ENCODE measurements at places on chromosomes 2 and 18. TPM values are rescaled to one million over a fixed set of nuclear protein-coding genes. Genes with fewer than 3 reads are reported as not detected.

- DNase-seq = no peak
Observed at GRCh38 chr2:8316356-8316755, 365.5 kb upstream of the ID2 start.

- no peak for DNase-seq
Observed at GRCh38 chr2:199762963-199763362, 88.0 kb downstream of the FTCDNL1 start.

DNA sequence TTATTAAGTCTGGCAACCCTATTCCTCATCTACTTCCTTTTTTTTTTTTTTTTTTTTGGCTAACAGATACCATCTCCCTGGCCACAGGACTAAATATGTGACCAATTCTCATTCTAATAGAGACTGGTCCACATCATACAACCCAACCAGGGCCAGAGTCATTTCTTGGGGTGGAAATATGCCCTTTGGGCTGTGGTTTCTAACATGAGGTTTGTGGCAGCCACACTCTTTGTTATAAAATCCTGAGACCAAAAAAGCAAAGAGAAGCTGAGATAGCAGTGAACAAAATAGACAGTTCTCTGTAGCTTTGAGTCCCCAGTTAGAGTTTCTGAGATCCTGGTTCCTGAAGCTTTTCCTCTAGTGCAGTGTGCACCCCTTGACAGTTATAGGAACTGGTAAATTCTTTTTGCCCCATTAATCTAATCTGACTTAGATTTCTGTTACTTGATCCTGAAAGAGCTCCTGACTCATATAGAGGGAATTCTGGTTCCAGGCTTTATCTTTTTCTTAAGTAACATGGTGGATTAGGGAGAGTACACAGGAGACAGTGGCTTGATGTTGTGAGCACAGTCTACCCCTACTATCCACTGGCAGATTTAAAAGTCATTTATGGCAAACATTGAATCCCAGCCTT, 86.8 kb downstream of the MAIP1 start:
- DNase-seq = peak; percentile 72

Gene TUBA4B
- not detected for total RNA-seq

DNA sequence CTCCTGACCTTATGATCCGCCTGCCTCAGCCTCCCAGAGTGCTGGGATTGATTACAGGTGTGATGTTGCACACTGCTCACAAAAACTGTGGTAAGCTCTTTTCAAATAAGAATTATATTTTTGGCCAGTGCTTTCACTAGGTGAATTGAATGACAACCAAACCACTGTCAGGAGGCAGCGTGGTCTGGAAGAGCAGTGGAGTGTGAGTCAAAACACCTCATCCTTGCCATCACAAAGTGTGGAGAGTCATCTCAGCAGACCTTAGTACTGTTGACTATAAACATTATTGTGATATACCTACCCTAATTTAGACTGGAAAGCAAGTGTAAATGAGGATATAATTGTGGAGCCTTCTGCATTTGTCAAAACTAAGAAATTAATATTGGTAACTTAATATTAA, 61.3 kb downstream of the UBE2E3 start:
- DNase-seq = no peak

- DNase-seq = no peak
Observed at GRCh38 chr2:119746836-119747686, 12.7 kb upstream of the PTPN4 start.

GRCh38 chr18:56637176-56637575, 1.2 kb downstream of the TXNL1 start:
- peak; percentile 17 for DNase-seq

DNA sequence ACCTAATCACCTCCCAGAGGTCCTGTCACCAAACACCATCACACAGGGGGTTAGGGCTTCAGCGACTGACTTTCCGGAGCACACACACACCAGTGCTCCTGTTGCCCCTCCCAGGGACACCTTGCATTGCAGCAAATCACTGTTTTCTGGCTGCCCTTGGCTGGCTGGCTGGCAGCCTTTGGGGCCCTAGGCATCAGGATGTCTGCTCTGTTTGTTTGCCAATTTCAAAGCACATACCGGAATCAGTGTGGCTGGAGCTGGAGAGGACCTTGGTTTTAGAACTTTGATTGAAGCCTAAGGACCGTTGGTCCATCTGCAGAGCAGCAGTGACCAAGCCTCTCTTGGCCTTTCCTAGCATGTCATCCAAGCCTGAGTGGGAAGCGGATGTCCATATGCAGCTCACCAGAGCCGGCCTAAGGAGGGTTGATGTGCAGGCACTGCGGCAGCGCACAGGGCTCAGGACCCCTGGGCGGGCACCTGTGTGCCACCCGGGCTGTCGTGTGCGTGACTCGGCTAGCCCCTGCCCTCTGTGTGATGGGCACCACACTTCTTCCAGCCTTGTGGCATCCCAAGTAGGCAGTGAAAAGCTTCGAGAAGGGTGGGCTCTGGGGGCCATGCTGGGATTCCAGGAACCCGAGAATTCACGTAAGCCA, 62.1 kb downstream of the GBX2 start:
- no peak for DNase-seq

DNA sequence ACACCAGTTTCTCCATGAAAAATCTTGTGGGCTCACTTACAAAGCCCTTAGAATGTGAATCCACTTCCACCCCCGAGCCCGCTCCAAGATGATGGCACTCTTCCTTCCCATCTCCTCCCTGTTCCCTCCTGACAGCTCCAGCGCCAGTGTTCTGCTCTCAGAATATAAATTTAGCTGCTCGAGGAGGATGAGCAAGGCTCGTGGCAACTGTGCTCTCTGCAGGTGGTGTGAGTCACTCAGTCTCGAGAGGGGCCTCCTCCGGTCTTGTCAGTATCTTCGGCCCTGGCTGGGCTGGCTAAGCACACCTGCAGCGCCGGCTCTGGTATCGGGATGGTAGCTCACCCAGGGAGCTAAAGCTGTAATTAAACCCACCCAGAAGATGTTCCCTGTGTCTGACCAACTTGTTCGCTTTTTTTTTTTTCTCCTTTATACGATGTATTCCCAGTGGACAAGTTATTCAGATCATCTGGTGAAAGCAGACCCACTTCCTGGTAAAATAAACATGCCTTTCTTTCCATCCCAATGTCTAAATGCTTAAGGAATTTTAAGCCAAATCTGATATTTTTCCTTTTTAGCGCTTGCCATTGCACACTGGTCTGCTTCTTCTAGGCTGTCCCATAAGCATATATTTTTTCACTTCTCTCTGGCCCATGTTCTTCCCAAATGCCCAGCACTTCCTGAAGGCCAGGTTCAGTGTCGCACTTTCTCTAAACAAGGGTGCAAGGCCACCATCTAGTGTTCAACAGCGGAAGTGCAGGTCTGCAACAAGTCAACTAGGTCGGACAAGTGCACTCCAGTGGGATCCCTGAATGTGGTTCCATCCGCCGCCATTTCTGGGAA, 31.4 kb upstream of the YPEL5 start:
- DNase-seq = peak; percentile 70

Gene ZDBF2
- total RNA-seq = 7.7 TPM

Gene NMS
- total RNA-seq = not detected

GRCh38 chr2:133457861-133458260, 110.4 kb downstream of the NCKAP5 start:
- DNase-seq = peak; percentile 49

DNA sequence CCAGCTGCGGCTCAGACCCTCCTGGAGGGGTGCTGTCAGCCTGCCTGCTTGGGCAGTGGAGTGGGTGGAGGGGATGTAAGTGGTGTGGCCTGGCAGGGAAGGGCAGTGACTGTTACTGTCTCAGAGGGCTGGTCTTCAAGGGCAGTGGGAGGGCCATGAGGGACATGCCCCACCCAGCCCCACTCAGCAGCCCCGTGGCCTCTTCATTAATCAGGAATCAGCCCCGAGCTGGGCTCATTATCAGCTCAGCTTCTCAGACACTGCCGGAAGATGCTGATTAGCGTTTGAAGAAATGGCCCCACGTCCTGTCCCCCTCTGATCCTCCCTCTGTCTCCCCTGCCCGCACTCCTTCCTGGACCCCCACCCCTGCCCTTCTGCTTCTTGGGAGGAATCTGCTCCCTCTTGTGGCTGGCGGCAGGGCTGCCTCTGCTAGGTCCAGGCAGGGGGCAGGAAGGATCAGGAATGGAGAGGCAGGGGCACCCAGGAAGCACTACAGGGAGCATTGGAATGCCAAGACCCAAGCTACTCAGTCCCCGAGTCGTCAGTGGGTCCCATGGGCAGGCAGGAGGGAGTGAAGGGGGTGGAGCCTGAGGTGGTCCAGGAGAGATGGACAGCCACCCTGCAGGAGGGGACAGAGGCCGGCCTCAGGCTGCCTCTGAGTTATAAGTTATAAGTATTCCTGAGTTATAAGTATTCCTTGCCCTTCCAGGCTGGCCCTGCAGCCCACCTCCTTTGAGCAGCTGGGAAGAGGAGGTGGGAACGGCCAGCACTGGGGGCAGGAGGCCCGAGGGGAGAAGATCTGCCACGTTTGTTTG, 7.0 kb downstream of the ASIC4 start:
- no peak for DNase-seq

Gene REEP1
- under 0.01 TPM for total RNA-seq

GRCh38 chr2:110216803-110217202, 4.5 kb upstream of the MTLN start:
- DNase-seq = no peak

Gene GALNT3
- 56.7 TPM for total RNA-seq

GRCh38 chr2:72149556-72150156, 2.0 kb upstream of the CYP26B1 start:
- DNase-seq = no peak

DNA sequence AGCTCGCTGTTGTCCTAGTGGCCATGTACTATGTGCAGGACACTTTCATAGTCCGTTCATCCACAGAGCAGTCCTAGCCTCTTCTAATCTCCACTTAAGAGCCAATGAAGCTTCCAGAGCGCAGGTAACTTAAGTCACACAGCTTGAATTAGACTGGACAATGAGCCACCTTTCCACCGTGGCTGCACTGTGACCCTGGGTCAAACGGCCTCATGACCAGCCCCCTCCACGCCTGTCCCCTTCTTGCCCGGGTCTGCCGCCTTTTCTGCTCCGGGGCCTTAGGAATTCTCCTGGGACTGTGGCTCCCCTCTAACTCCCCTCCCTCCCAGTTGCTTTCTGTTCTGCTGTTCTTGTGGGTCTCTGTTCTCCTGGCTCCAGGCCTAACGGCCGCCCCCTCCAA, 8.4 kb upstream of the PRKCE start:
- DNase-seq = no peak

DNA sequence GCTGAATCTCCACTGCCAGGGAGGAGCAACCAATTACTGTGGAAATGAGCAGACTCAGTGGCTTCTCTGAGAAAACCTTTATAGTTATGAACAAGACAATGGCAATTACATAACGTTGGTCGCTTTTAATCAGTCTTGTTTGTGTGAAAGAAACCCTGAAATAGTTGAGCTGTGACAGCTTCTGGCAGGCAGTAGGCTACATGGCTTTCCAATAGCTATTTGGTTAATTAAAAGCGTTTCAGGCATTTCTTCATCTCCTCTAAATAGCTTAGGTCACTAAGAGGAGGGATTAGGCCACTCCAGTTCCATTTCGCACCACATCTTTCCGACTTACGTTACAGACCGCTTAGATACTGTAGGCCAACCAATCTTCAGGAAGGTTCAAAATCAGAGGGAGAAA, 794.4 kb upstream of the ID2 start:
- no peak for DNase-seq

GRCh38 chr18:40553029-40553428, 1402.0 kb upstream of the PIK3C3 start:
- peak; percentile 64 for DNase-seq
